ENCODE measurements at places on chromosomes 2 and 18. TPM values are rescaled to one million over a fixed set of nuclear protein-coding genes. Genes with fewer than 3 reads are reported as not detected.

DNA sequence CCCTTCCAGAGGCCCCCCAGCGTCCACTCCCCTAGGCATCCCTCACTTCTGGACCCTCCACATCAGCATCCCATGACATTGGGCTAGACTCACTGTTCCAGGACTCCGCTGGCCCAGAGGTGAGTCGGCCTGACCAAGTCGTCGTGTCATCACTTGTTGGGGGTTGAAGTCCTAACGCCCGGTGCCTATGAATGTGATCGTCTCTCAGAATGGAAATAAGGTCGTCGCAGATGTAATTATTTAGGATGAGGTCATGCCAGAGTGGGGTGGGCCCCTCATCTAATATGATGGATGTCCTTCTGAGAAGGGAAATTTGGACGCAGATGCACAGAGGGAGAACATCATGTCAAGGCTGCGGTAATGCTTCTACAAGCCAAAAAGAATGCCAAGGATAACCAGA lies 142.7 kb downstream of the AGAP1 start:
- DNase-seq, result no peak

DNA sequence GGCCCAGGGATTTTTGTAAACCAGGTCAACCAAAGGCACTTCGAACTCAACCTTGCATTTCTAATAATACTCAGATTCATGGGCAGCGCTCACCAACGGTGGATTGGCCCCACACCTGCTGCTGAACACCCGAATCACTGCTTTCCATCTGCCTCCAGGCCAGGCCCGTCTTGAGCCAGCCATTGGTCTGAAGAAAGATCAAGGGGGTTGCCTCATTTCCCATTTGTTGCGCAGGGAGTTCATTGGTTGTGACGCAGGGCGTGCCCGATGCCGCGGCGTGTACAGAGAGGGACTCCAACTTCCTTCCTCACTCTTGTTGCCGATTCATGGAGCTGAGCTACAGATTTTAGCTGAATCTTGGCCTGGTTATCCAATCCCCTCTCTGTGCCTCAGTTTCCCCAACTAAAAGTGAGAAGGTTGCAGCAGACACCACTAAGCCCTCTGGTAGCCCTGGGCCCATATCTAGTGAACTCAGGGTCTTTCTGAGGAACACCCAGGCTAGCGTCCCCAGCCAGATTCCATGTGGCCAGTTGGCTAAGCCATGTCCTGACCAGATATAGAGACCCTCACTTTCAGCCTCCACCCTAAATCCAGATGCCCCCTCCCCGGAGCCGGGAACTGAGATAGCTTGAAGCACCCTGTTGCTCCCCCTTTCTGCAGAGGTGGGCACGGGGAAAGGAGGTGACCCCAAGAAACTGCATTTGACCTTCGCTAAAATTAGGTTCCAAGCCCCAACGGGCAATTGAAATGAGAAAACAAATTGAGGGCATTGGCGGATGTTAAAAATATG lies 60.9 kb upstream of the HPCAL1 start:
- no peak for DNase-seq

DNA sequence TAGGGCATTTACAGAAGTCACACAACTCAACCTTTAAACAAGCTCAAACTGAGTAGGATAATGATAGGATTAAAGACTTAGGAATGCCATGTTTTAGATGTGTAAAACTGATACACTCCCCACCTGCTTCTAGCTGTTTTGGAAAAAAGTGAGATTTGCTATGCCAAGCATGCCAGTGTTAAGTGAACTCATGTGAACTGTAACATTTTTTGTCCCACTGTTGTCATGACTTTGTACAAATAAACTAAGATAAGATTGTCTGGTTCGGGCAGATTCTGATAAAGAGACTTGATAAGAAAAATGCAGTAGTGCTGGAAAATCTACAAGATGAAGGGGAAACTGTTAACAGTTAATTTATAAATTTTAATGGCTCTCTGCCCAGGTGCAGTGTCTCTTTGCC lies 66.5 kb downstream of the GLS start:
- DNase-seq, result peak; percentile 11

- DNase-seq, result no peak
Observed at GRCh38 chr18:4755848-4756247, 300.7 kb upstream of the DLGAP1 start.

DNA sequence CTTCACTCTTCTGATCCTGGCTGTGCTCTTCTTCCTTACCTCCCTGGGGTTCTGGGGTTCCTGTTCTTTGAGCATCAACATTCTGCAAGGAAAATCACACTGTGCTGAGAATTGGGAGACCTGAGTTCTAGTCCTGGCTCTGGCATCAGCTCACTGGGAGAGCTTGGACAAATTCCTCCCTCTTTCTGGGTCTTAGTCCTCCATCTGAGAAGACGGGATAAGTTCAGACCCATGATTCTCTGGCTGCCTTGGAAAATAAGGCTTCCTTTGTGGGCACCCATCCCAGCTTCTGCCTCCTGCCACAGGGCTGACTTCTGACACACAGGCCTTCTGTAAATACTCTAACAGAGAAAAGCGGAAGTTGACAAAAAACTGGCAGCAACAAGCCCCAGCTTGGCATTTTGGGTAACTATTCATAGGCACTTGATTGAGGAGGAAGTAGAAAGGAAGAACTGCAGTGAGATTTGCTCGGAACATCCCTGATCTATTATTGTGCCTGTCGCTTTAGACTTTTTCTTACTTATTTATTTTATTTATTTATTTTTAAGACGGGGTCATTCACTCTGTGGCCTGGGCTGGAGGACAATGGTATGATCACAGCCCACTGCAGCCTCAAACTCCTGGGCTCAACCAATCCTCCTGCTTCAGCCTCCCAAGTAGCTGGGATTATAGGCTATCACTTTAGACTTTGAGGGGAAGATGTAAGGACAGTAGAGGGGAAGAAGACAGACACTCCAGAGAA lies 7.9 kb downstream of the PCBP1 start:
- DNase-seq, result peak; percentile 62

DNA sequence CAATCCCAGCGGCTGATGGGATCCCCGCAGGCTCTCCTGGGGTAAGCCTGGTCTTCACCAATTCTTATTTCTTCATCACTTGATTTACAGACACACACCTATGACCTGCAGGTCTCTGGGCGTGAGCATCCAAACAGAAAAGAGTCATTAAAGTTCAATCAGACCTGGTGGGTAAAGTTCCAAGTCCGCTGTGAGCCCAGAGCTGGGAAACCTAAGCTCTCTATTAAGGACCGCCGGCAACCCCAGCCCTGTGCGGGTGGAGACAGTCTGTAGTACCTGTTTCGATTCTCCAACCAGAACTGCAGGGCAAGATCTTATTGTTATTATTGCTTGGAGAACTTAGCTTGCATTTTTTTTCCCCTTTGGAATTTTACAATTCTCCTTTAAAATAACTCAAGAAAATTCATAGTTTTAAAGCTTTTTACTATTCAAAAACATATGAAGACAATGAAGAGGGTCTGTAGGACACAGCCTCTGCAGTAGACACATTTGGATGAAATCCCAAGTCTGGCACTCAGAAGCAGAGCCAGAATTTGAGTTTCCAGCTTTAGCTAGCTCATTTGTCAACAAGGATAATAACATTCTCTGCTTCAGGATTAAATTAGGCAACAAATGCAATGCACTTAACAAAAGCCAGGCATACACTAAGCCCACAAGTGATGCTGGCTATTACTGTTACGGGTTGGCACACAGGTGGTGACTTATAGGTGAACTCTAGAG lies 376.4 kb downstream of the INSIG2 start:
- DNase-seq, result no peak

DNA sequence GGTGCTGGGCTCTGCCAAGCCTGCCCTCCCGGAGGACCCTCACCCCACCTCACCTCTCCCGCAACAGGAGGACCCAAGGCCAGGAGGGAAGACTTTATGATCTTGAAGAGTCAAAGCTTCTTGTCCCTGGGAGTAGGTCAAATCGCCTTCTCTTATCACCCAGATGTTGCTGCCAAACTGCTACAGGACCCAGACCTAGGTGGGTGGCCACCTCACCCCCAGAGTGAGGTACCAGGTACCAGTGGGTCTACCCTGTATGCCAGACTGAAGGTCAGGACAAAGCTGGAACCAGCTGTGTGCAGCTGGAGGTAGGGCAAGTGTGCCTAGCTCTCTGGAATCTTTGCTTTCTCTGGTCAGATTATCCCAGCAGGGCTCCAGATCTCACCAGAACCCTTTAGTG lies 197.2 kb downstream of the ZFP36L2 start:
- no peak for DNase-seq

- DNase-seq, result no peak
Observed at GRCh38 chr2:154638783-154639182, 59.7 kb upstream of the KCNJ3 start.

- no peak for DNase-seq
Observed at GRCh38 chr2:25250331-25251070, 82.1 kb upstream of the POMC start.

DNA sequence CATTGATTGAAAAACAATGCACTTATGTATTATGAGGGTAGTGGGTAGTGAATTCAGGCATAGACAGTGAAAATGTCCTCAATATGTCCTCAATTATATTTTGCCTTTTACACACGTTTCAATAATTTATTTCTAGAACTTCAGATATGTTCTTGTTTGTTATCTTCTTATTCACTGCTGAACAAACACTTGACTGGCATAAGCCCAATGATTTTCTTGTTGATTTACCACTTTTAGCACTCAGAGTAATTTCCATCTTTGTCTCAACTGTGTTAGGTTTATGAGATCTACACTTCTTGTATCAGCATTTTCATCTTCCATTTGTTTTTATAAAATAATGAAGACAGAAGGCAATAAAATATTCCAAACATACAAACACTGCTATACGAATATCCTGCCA lies 61.8 kb upstream of the DCC start:
- no peak for DNase-seq

DNA sequence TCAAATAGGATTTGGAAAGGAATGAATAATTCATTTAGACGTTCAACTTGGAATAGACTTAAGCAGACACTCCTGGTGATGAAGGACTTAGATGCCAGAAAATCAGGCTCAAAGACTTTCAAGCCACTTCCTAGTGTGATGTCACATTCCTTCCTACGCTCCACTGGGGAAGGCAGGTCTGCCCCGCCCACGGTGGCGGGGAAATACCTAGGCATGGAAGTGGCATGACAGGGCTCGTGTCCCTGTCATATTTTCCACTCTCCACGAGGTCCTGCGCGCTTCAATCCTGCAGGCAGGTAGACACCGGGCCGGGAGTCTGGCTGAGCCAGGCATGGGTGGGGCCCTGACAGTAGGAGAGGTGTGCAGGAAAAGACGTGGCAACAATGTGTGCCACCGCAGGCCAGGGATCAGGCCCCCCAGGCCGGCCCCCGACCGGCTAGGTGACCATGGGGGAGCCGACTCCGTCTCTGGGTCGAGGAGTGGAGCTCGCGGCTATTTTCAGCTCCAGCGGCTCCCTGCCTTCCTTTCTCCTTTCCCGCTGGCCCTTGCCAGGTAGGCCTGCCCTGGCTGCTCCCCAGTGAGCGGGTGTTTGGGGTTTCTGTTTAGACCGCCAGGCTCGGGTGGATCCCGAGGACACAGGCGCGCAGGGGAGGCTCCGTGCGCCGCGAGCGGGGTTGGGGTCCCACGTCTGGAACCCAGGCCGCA lies at the start of gene IL1RL2:
Gene IL1RL2, plus strand, starts transcription at position 233 of the 705 bp plus-strand sequence. CDS start 845 bp downstream, outside the sequence.
- no peak for DNase-seq

DNA sequence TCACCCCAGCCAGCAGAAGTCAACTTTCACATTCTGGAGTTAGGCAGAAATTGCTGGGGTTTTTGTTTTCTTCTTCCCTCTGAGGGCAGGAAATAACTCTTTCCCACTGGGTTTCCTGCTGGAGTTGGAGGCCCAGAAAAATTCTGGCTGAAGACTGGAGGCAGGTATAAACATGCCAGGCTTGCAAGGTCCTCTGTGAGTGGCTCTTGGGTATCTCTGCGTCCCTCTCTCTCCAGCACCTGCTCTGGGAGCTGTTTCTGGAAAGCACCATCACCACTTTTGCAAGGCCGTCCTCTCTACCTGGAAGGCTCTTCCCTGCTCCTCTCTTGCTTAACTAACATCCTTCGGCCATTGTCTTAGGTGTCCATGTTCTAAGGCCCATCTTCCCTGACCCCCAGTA lies 91.0 kb downstream of the MCFD2 start:
- DNase-seq, result no peak

GRCh38 chr18:48073211-48073930 lies 142.9 kb upstream of the SMAD2 start:
- no peak for DNase-seq

DNA sequence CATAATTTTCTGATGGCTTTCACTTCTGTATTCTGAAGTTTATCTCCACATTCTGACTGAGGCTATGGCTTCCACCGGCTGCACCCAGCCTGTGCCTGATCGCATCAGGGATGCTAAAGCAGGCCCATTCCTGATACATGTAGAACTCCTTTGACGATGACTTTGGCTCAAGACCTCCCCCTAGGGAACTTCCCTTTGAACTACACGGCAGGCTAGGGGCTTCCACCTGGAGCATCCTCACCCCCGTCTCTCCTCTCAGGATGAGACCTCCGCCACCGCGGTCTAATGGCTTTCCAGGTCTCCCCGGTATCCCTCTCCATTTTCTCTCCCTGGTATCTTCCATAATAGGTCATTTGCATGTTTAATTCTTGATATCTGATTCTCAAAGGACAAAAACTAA lies 214.9 kb upstream of the CHST9 start:
- DNase-seq, result no peak

GRCh38 chr2:62344472-62344871 lies 148.6 kb downstream of the B3GNT2 start:
- DNase-seq, result no peak

DNA sequence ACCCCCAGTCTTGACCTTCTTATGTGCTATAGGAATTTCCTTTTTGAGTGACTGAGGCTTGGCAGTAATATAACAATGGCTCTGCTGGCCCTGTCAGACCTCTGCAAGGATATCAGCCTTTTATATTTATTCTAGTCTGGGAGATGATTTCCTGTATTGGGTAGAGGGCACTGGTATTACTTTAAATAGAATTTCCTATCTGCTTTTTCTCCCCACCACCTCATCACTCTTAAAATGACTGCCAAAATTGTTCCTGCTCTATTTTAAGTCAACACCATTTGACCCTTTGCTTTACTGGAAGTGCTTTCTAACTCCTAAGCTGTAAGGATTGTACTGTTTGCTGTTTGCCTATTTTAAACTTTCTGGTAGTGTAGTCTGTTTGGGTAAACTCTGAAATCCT lies 658.4 kb upstream of the FSHR start:
- DNase-seq, result no peak

DNA sequence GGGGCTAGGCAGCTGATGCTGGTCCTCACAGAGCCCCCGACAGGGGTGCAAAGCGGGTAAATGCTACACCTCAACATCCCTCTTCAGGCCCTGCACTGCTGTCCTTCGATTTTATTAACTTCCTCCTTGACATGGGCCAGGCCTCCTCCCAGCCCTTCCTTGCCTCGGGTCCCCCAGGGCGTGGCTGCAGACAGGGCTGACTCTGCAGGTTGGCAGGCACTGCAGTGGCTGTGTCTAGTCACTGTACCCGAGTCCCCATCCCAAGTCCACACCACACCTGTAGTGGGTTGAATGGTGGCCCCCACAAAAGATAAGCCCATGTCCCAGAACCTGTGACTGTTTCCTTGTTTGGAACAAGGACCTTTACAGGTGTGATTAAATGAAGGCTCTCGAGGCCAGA lies 140.2 kb downstream of the TWIST2 start:
- no peak for DNase-seq

The ALPP gene
- total RNA-seq, result not detected

The LRP1B gene
- total RNA-seq, result not detected

The SNTG2 gene
- 1.1 TPM for total RNA-seq

The SEMA4F gene
- 6.8 TPM for total RNA-seq

The SPEG gene
- total RNA-seq, result 17.7 TPM

The ARHGEF33 gene
- total RNA-seq, result not detected
